ENCODE measurements at places on chromosomes 1 and 21.

DNA sequence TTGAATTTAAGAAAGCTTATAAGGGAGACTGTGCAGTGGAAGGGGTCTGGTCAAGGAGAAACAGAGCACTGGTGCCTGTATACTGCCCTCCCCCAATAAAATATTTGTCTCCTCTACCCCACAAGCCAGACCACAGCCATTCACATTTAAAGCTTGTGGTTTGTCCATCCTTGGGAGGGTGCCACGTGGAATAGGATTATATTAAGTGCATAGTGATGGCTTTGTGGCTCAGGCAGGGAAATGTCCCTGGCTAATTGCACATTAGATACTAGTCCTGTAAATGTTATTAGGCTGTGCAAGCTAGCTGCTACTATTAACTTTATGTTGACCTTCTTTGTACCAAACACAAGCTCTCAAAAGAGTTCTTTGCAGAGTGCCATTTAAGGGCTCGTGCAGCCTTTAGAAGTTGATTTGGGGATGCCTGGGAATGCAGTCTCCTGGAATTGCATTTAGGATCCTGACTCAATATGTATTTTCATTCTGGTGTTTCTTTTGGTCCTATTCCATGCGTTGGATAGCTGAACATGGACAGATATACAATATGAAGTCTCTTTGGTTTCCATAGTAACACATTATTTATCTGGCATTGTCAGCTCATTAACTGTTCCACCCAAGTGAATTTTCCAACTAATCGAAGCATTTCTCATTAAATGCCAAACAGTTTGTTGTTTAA, 210.6 kb downstream of the ROR1 start:
- DNase-seq = no peak

DNA sequence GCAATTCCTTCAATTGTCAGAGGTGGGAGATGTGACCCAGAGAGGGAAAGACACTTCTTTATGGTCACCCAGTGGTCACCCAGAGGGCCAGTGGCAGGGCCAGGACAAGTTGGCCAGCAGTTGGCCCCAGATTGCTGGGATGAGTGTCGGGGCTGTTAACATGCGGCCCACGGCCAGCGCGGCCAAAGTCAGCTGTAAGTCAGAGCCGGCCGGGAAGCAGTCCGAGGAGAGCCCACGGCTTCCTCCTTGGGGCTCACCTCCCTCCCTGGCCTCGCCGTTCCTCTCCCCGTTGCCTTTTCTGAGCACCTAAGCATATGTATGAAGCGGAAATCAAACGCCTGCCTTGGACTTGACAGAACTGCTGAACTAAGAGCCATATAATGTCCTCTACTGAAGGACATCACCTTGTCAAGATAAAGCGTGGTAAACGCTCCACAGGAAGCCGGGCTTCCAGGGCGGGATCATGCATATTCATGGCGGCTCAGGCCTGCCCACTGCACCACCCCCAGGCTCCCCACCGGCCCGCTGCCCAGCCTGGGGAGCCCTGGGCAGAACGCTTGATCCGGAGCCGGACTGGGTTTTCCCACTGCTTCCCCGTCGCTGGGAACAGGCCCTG, 245.4 kb upstream of the POU3F1 start:
- peak; percentile 88 for DNase-seq

GRCh38 chr1:246583448-246584185, 17.4 kb downstream of the CNST start:
- DNase-seq = no peak

DNA sequence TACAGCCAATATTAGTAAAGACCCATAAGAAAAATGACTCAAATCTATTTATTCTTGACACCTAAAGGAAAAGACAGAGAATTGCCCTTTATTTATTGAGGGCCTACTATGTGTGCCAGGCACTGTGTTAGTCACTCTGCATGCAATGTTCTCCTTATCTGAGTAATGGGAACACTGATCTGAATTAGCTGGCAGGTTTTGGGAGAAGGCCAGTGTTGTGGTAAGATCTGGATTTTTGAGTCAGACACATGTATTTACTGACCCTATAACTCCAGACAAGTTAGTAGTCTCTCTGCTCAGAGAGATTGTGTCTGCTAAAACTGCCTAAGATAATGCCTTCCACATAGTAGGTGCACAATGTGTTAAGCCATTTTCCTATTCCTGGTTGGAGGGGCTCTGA, 17.3 kb downstream of the LCE4A start:
- DNase-seq = no peak

DNA sequence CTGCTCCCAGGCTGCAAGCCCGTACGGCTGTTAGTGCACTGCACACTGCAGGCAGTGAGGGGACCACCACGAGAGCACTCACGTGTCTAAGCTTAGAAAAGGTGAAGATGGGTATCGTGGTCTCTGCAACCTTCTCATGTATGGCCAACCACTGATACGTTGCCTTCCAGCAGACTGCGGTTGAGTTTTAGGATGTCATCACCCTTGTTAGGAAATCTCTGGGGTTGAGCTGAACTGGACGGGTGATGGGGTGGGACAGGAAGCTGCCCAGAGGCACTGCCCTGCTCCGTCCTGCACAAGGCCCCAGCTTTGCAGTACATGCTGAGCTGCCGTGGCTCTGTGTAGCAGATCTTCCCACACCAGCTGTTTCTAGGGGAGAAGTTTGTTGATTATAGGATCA, 43.3 kb downstream of the FAAP20 start:
- no peak for DNase-seq

- no peak for DNase-seq
These were observed 84.4 kb downstream of the ADARB1 start for GRCh38 chr21:45158491-45159423.

GRCh38 chr21:16423921-16424320, 694.1 kb downstream of the USP25 start:
- no peak for DNase-seq

GRCh38 chr21:38467374-38467773, 30.9 kb downstream of the ERG start:
- DNase-seq = no peak

DNA sequence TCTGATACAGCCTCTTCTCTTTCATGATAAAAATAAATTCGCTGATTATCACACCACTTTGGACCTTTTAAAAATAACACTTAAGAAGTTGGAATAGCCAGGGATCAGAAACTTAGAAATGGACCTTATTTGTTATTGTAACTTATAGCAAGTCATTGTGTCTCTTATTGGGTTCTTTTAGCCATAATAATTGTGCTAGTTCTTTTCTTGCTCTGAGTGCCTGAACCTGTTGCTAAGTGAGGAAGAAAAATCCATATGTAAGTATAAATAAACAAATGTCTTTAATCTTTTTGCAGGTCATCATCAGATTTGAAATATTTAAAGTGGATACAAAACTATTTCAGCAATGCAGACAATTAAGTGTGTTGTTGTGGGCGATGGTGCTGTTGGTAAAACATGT, 25.6 kb downstream of the CDC42 start:
- DNase-seq = no peak

- no peak for DNase-seq
These were observed 33.3 kb downstream of the TIAM1 start for GRCh38 chr21:31310750-31311149.

DNA sequence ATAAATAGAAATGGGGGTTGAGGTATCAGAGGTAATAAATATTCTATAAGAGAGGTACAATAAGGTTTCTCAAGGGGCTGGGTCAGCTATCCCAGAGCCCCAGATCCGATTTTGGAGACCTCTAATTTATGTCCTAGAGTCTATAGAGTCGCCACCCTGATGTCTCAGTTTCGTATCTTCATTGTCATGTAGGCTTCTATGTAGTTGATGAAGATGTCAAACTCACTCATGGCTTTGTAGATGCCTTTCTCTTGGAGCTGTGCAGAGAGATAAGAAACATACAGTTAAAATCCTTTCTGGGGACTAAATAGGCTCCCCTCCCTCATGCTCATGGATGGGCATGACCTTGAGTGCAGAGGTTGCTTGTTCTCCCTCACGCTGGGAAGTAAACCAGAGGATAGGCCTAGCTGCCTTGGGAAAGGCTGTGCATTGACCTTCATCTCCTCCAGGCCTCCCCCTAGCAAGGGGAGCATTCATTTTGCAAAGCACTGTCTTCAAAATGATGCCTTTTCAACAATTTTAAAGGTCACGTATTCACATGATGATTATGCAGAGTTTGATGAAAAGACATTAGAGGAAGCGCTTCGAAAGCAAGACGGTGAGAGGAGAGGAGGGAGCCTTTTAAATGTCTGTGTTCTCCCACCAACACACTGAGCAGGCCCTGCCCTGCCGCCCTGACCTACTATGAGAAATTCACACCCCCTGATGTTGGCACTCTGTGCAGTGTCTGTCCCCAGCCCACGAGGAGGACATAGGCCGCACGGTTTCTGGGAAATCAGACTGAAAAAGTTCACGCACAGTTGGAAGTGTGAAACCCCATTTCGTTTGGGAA, 1.9 kb upstream of the IL19 start:
- no peak for DNase-seq

- DNase-seq = no peak
These were observed 27.0 kb downstream of the ANKRD13C start for GRCh38 chr1:70327306-70328076.

GRCh38 chr1:10561497-10561896, 86.7 kb downstream of the PEX14 start:
- DNase-seq = no peak

DNA sequence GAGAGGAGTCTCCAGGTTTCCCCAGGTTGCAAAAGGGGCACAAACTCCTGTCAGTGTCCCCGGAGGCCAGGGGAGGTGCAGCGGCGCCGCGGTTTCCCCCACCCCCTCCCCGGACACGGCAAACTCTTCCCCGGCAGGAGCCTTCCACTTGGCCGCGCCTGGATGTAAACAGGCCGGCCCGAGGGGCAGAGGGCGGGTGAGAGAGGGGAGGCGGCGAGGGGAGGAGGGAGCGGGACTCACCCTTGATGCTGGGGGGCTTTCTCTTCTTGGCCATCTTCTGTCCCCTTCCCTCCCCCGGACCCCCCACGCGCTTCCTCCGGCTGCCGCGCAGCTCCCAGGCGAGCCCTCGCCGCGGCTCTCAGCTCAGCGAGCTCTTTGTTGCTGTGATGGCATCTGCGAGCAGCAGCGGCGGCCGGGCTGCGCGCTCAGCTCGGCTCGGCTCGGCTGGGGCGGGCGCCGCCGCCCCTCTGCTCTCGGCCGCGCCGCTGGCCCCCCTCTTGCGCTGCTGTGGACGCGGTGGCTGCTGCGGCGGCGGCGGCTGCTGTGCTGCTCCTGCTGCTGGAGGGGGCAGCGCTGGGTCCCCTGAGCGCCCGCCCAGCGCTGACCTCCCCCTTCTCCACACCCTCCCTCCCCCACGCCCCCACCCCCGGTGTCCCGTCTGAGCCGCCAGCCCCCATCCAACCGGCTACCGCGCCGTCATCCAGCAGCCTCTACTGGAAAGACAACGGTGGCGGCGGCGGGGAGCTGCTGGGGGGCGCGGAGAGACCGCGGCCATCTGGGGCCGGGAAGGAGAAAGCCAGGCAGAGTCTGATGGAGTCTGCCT, 4.9 kb upstream of the SLC44A5 start:
- DNase-seq = peak; percentile 81

GRCh38 chr1:222459652-222460051, 88.3 kb downstream of the HHIPL2 start:
- no peak for DNase-seq

DNA sequence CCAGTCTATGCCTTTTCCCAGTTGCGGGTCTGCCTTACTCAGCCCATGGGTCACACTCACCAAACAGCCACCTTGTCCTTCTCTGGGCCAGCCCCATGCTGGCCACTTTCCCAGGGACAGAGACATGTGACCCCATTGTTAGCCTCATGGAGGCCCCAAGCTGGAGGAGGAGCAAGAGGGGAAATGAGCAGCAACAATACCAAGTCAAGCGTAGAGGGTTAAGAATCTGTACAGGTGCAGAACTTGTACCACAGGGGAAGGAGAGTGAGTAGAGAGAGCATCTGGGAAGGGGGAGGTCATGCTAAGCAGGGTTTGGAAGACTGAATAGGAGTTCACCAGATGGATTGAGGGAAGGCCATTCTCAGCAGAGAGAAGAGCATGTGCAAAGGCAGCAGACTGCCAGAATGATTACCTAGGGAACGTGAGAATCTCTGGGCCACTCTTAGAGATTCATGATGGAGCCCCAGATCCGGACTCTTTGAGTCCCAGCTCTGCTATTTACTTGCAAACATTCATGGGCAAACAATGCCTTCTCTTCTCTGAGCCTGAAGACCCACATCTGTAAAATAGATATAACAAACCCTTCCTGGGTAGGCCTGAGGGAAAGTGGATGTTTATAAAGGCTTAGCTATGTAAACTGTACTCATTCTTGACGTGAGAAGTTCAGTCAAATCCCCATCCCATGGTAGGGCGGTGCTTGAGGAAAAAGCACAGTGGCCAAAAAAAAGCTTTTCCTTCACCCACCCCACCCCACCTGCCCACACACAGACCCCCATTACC, 2.8 kb upstream of the SLC2A1 start:
- no peak for DNase-seq

DNA sequence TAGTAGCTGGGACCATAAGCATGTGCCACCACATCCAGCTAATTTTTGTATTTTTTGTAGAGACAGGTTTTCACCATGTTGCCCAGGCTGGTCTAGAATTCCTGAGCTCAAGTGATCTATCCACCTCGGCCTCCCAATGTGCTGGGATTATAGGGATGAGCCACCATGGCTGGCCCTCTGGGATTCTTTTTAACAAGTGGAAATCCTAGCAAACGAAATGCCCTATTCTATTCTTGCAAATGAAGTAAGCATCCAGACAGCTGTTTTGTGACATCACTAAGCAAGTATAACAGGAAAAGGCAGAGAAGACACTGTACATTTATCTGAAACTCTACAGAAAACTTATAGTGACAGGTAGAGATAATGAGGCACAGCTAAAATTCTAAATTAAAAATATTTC, 86.4 kb downstream of the DDAH1 start:
- DNase-seq = no peak

DNA sequence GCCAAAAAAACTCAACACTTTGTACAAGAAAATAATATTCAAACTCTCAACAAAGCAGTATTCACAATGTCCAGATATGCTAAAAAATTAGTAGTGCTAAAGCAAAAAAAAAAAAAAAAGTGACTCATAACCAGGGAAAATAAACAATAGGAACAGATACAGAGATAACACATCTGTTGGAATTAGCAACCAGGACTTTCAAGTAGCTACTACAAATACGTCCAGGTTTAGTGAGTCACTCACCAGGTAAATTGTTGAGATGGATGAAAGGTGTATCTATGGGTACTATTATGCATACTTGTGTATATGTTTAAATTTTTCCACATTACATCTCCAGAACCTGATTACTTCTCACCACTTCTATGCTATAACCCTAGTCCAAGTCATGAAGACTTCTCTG, 144.8 kb upstream of the SLC35F3 start:
- DNase-seq = no peak

GRCh38 chr1:90726425-90726985, 9.4 kb upstream of the BARHL2 start:
- DNase-seq = no peak

- DNase-seq = no peak
These were observed 7.3 kb downstream of the OR2C3 start for GRCh38 chr1:247528812-247529474.
